Hepatocyte (in vitro differentiated cells): ENCODE measurements at places on chromosomes 1 and 21. TPM values are rescaled to one million over a fixed set of nuclear protein-coding genes. Genes with fewer than 3 reads are reported as not detected.

GRCh38 chr1:245614476-245614875 is 459.7 kb downstream of the KIF26B start:
- H3K27ac ChIP-seq: peak overlapping the region; percentile 23
- H3K4me3 ChIP-seq: no peak overlapping the region

DNA sequence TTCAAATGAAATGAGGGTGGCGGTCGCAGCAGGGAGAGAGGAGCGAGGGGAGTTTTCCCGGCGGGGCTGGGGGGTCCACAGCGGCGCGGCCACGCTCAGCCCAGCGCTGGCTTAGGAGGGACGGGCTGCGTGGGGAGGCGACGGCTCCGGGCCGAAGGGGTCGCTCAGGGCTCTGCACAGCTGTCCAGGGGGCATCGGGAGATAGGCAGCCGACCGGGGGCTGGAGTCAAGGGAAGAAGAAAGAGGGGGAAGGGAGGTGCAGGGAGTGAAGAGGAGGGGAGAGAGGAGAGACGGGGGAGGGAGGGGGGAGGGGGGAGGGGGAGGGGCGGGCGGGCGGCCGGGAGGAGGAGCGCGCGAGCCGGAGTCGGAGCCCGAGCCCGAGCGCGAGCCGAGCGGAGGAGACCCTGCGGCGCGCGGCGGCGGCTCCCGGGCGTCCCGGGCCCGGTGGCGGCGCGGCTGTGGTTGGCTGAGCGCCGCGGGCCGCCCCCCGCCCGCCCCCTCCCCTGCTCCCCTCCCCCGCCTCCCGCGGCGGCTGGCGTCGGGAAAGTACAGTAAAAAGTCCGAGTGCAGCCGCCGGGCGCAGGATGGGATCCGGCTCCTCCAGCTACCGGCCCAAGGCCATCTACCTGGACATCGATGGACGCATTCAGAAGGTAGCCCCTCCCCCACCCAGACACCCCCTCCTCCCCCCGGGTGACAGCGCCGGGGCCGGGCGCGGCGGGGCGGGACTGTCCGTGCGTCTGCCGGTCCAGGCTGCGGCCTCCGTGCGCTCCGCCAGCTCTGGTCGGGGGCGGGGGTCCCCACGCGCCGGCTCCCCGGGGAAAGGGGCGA is at the start of gene PDE9A:
PDE9A (plus strand) TSS at position 391 of the 831 bp plus-strand sequence; CDS start at position 585, 194 bp downstream.
- H3K36me3 ChIP-seq: no peaks in the 10 kb centered on the region
- H3K4me1 ChIP-seq: peaks cover 20% of the 10 kb centered on the region
- H3K27me3 ChIP-seq: no peaks in the 10 kb centered on the region
- peak within 1 kb of the TSS; percentile 95 for H3K27ac ChIP-seq
- peak within 1 kb of the TSS; percentile 96 for H3K4me3 ChIP-seq

SMCP gene
- total RNA-seq: not detected in 2 replicates

DNA sequence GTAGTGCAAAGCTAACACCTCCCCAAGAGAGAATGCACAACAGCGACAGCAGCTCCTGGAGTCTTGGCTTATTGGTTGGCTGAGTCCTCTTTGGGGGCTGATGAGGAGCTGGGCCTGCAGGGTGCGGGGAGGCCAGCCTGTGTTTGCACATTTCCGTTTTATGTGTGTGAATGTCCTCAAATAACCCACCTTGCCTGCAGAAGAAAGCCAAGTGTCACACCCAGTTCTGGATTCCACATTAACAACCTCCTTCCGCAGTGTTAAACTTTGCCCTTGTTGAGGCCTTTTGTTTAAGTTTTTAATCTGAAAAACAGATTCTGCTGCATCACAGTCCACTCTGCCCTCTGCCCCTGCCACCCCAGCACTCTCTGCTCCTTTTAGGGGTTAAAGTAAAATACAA is 274.5 kb downstream of the TM2D1 start:
- H3K27me3 ChIP-seq: no peaks in the 10 kb centered on the region
- H3K4me3 ChIP-seq: no peak overlapping the region
- DNase-seq: peak; percentile 61
- H3K27ac ChIP-seq: peak overlapping the region; percentile 77

GRCh38 chr21:35607406-35607805 is 452.9 kb downstream of the SETD4 start:
- no peaks in the 10 kb centered on the region for H3K27me3 ChIP-seq
- H3K27ac ChIP-seq: no peak overlapping the region
- H3K4me1 ChIP-seq: no peaks in the 10 kb centered on the region
- DNase-seq: no peak
- no peak overlapping the region for H3K4me3 ChIP-seq

PIGR gene
- 22.9 and 23.3 TPM in 2 replicates for total RNA-seq

OR10Z1 gene
- not detected in 2 replicates for total RNA-seq

GRCh38 chr1:176101951-176102642 is 105.0 kb downstream of the COP1 start:
- H3K27me3 ChIP-seq: no peaks in the 10 kb centered on the region
- DNase-seq: peak; percentile 5

- no peaks in the 10 kb centered on the region for H3K36me3 ChIP-seq
- no peak for DNase-seq
- peaks cover 10% of the 10 kb centered on the region for H3K27me3 ChIP-seq
- H3K4me3 ChIP-seq: no peak overlapping the region
These were observed 2.7 kb upstream of the COL6A2 start for GRCh38 chr21:46095083-46095719.

DNA sequence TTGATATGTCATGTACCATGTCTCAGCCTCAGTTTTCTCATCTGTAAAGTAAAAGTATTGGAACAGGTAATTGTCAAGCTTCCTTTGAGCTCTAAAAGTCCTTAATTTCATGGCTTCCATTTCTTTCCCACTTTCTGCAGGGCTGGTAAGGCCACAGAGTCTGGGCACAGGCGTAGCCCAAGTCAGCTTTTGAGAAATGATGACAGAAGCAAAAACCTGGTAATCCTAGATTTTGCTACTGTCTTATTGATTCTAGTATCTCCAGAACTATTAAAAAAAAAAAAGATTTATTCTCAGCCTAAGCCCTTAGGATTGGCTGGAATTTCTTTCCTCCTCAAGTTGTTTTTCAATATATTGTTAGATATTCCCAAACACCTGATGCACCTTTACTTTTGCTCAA is 31.3 kb downstream of the PLXNA2 start:
- H3K27ac ChIP-seq: no peak overlapping the region
- DNase-seq: no peak
- H3K4me3 ChIP-seq: no peak overlapping the region
- H3K36me3 ChIP-seq: no peaks in the 10 kb centered on the region

DNA sequence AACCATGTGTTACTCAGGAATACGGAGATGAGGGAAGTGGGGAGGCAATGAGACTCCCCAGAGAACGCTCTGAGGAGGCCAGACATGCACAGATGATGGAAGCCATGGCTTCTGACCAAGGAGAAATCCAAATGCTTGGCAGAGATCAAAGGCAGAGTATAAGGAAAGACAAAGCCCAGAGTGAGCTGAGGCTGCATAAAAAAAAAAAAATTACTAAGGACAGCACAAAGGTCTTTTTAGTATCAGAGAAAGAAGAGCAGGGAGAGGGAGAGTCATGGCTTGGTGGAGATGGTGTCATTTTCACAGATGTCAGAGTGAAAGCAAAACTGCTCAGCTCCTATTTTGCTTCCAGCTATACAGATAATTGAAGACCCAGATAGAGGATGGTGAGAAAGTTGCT is 8.1 kb upstream of the NCF2 start:
- peaks cover 5% of the 10 kb centered on the region for H3K4me1 ChIP-seq
- H3K4me3 ChIP-seq: no peak overlapping the region
- H3K27ac ChIP-seq: no peak overlapping the region
- H3K27me3 ChIP-seq: no peaks in the 10 kb centered on the region
- DNase-seq: no peak

DNA sequence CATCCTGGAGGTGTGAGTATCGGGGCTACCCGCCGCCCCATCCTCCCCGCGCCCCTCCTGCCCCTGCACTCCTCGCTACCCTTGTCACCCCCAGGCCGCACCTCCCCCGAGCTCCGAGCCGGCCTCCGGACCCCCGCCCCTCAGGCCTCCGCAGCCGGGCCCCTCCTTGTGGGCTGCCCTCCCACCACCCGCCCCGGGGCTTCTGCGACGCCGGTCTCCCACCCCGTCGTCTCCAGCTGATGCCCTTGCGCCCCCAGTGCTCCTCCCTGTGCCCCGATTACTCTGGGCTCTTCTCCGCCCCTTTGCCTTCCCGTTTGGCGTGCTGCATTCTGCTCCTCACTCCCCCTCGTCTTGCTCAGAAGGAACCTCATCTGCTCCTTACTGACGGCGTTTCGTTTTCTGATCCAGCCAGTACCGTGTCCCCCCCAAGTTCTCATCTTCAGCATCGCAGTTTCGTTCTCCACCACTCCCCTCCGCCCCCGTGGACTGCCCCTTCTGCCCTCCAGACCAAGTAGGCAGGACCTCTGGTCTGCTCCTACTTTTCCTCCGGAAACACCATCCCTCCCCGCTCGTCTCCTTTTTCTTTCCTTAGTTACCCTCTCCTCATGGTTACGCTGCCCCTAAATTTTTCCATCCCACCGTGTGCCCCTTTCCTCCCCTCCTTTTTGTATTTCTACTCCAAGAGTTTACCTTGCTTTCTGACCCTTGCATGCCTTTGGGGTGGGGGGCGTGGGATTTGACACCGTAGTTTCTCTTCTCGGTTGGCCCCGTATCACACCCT is 841 bp downstream of the SNX27 start:
- H3K4me3 ChIP-seq: peak overlapping the region; percentile 95
- H3K27me3 ChIP-seq: no peaks in the 10 kb centered on the region
- H3K4me1 ChIP-seq: peaks cover 32% of the 10 kb centered on the region
- no peaks in the 10 kb centered on the region for H3K36me3 ChIP-seq
- H3K27ac ChIP-seq: peak overlapping the region; percentile 96

- H3K36me3 ChIP-seq: no peaks in the 10 kb centered on the region
- DNase-seq: no peak
- no peaks in the 10 kb centered on the region for H3K27me3 ChIP-seq
- no peak overlapping the region for H3K4me3 ChIP-seq
- H3K4me1 ChIP-seq: peaks cover 10% of the 10 kb centered on the region
These were observed 242.4 kb upstream of the TMEM51 start for GRCh38 chr1:14910984-14911721.

DNA sequence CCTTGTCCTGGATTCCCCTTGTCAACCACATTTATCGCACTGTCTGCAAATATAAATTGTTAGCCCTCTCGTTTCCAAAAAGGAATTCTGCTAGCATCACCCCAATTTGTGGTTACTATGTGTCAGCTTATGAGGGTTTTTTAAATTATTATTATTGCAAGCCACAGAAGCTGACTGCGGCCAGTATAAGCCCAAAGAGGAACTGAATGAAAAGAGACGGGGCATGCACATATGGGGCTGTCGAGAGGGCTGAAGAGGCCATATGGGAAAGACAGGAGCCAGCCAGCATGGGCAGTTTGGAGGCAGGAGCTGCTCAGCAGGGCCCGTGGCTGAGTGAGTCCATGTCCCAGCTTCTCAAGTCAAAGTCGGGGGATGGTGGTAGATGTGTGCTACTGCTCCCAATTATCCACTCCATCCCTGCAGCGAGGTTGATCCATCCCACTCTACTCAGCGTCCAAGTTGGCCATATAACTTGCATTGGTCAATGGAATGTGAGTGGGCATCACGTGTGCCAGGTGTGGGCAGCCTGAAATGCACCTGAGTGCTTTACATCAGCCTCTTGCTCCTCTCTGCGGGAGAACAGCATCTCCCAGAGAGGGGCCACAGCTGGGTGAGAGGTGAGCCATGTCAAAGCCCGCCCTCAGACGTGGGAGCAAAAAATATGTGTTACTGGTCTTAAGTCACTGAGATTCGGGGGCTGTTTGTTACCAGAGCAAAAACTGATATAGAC is 37.6 kb upstream of the LDLRAP1 start:
- H3K27ac ChIP-seq: peak overlapping the region; percentile 71
- H3K27me3 ChIP-seq: no peaks in the 10 kb centered on the region
- peaks cover 35% of the 10 kb centered on the region for H3K4me1 ChIP-seq
- H3K36me3 ChIP-seq: no peaks in the 10 kb centered on the region
- H3K4me3 ChIP-seq: no peak overlapping the region

DNA sequence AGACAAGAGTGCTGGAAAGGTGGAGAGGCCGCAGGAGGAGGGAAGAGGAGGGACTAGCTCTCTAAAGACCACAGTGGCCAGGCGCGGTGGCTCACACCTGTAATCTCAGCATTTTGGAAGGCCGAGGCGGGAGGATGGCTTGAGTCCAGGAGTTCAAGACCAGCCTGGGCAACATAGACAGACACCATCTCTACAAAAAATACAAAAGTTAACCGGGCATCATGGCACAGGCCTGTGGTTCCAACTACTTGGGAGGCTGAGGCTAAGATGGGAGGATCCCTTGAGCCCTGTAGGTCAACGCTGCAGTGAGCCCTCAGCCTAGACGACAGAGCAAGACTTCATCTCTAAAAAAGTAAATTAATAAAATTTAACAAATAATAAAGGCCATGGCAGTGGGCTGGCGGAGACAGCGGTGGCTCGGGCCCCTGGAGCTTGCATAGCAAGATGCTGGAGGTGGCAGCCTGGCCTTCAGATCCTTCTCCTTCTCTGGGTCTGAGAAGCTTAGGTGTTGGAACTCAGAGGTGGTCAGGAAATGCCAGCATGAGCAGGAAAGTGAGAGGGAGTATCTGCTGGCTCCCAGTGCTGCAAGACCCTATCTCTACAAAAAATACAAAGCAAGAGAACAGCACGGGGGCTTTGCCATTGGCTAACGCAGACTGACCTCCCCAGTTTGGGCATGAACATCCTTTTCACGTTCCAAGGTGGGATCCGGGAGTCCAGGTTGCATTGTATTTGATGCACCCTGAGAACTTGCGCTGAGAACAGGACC is 10.7 kb downstream of the WNT3A start:
- DNase-seq: no peak
- H3K27me3 ChIP-seq: peaks cover 2% of the 10 kb centered on the region
- no peaks in the 10 kb centered on the region for H3K4me1 ChIP-seq
